ENCODE measurements at places on chromosomes 11 and 22.

DNA sequence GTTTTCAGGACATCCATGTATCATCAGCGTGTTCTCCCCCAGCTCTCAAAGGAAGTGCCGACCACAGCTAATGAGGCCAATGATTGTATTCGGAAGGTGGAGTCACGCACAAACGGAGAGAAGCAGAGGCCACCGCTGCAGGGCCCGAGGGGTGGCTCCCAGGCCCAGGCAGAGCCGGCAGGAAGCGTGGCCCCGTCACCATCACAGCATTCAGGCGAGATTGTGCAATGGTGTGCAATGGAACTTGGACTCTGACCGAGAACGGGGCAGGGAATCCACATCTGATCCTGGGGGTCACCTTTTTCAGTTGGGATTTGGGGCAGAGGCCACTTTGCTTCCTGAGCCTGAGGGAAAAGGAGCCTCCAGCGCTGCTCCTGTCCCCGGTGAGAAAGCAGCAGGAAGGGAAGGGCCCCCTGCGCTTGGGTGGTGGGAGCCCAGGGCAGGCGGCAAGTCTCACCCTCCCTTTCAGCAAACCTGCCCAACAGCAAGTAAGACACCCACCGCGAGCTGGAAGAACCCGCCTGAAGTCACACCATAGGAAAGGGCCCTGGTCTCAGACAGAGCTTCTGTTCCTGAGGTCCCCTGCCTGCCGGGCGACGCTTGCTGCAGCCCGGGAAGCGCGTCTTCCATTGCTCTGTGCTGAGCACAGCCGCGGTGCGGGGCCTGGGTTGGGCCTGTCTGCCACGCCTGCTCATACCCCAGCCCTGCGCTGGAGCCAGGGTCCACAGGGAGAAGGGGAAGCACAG is 1430.7 kb downstream of the BRD1 start:
- DNase-seq = no peak

- DNase-seq = no peak
Observed at GRCh38 chr11:134202661-134203060, 21.1 kb downstream of the NCAPD3 start.

DNA sequence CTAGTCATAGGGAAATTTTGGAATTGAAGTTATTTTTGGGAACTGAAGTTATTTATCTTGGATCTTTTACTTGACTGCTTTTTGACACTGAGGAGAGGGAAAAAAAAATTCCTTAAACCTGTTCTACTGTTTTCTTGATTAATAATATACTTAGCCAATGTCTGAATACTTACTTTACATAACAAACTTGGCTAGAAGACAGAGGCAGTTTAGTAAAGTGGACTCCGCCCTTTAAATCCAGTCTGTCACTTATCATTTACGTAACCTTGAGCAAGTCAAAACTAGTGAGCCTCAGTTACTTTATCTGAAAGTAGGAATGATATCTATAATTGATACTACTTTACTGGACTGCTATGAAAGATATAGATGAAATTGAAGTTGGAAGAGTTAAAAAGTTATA is 19.5 kb downstream of the CTSC start:
- no peak for DNase-seq

- no peak for DNase-seq
Observed at GRCh38 chr11:57426439-57426928, 437 bp downstream of the SLC43A3 start.

Data from RWPE1 (cell line).